ENCODE measurements at places on chromosomes 5 and 9.

DNA sequence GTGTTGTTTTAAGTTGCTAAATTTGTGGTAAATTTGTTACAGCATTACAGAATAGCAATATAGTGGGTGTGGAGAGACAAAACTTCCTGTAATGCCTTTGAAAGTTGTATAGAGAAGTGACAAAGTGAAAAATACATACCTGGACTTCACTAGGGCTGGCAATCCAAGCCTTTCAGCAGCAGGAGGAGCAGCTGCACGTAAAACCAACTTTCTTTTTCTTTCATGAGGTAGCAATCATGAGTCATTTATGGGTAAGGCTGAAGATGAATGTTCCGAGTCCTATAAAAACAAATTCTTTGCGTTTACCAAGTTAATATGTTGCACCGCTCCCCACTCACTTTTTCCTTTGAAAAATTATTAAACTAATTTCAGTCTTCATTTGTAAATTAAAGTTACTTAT lies 1138.2 kb downstream of the TAF11L14 start:
- no peak for DNase-seq

DNA sequence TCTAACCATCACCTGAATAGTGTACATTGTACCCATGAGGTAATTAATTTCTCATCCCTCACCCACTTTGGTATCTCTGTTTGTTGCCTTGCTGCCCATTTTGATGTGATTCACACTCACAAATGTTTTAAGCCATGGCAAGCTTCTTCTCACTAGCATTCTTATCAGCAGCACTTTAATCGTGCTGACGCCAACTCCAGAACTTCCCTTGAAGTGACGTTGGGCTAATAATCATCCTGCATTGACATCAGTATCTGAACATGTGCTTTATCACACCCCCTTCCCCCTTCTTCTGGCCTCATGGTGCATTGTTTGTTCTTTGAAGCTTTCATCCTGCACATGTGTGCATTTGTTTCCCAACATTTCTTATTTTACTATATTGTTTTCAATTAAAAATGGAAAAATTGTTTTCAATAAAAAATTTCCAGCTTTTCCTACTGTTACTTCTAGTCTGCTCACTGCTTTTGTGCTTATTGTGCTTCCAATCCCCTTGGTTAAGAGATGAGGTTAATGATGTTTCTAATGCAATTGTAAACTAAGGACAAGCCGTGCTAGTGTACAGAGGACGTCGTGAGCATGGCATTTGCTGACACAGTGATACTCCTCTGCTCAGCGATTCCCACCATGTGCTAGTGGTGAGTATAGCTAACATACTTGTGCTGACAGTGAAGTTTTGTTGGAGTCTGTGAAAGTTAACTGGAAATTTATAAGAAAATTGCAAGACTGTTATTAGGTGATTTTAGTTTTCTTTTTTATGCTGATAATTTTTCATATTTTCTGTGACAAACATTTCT lies 238.5 kb downstream of the KDM4C start:
- DNase-seq, result no peak

- DNase-seq, result no peak
Measured at GRCh38 chr5:56616454-56617160, 198.7 kb upstream of the MAP3K1 start.

GRCh38 chr9:109098171-109098959 lies 21.4 kb downstream of the TMEM245 start:
- no peak for DNase-seq

DNA sequence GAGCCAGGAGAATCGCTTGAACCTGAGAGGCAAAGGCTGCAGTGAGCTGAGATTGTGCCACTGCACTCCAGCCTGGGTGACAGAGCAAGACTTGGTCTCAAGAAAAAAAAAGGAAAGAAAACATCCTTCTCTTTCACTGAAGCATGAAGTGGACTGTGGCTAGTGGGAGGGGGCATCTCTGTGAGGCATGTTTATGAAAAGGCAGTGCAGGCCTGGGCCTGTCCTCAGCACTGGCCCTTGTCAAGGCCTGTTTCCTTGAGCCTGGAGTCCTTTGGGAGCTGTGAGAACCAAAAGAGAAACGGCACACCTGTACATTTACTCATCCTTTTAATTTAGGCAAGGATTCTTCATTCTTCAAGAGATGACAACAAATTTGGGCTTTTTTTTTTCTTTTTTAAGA lies 18.3 kb upstream of the FUBP3 start:
- DNase-seq, result no peak

- no peak for DNase-seq
Measured at GRCh38 chr9:22356985-22357384, 89.6 kb upstream of the DMRTA1 start.

- DNase-seq, result no peak
Measured at GRCh38 chr9:101495810-101496209, 37.8 kb upstream of the RNF20 start.

DNA sequence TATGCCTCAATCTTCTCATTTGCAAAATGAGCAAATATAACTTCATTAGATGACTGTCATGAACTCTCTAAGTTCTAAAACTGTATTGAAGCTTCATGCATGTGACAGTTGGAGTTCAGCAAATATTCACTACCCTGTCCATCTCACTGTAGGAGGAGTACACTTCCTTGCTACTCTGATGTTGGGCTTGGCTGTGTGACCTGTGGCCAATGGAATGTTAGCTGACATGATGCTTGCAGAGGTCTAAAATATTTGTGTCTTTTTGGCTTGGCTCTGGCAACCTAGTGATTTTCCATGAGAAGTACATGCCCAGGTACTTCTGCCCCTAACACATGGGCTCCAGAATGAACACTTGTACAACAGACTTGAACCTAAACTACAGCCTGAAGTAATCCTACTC lies 203.1 kb upstream of the ANKH start:
- DNase-seq, result no peak

DNA sequence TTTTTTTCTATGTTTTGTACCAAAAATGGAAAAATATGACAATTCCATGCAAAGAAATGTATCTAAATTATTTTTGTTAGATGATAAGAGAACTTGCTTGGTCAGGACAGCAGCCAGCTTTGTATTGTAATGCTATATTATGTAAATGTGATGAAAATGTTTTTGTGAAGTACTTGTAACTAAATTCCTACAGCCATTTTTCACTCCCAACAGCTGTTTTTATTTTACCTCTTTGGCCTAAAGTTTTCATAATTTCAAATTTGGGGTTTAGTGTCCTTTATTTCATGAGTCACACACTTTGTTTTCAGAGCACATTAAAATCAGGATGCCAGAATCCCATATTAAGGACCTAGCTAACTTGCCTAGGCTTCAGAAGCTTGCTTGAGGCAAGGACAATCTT lies 64.1 kb downstream of the WDR41 start:
- no peak for DNase-seq

GRCh38 chr5:150860246-150860821 lies 14.0 kb downstream of the IRGM start:
- no peak for DNase-seq

DNA sequence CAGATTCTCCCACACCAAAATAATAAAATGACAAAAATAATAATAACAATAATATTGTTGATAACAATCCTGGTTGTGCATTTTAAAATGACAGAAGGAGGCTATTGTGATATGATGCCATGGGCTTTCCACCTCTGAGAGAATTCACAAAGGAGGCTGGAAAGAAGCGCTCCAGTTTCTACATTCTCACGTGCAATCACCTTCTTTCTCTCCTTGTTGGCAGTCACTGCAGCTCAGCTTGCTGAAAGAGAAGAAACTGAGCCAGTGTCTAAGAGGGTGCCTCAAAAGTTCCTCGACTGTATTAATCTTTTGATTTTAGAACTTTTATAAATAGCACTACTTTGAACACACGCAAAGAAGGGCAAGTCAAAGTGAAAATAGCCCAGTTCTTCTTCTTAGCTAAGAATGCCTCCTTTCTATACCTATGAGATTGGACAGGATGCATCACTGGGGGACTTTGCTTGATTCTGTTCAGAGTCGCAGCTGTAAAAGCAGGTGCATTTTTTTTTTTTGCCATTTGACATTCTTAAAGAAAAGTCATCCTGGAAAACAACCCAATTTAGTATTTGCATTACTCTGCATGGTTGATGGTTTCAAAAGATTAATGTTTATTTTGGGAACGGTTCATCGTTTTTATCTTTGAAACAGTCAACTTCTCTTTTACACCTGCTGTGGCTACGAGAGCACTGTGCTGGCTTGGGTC lies 12.4 kb upstream of the SUB1 start:
- DNase-seq, result no peak

DNA sequence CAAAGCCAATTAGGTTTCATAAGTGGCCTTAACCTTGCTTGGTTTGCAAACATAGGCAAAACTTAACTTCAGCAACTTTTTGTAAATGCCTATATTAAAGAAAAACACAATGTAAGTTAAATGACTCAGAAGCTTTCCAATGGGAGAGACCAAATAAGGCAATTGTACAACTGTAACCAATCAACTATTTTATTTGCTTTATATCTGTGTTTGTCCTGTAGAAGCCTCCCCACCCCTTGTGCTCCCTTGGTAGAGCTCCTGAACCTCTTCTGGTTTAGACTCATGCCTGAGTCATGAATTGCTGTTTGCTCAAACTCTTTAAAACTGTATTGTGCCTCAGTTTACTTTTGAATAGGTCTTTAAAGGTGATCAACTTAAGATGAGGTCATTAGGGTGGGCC lies 3.0 kb upstream of the C1QTNF3 start:
- no peak for DNase-seq

DNA sequence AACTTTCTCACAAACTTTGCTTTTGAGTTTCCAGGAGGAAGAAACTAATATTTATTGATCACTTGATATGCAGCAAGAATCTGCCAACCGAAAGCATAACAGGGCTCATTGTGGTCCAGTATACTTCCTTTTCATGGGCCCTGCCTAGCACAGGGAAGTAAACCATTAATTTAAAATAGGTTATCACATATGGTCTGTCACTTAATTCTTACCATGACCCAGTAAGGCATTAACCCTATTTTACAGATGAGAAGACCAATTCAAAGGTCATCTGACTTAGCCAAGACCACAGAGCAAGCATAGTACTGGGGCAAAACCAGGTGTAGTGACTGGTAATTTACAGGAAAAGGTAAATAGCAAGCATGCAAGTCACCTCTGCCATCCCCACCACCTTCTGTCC lies 336.9 kb upstream of the DMAC1 start:
- DNase-seq, result no peak

- DNase-seq, result no peak
Measured at GRCh38 chr9:80976403-80976802, 712.9 kb downstream of the TLE1 start.

DNA sequence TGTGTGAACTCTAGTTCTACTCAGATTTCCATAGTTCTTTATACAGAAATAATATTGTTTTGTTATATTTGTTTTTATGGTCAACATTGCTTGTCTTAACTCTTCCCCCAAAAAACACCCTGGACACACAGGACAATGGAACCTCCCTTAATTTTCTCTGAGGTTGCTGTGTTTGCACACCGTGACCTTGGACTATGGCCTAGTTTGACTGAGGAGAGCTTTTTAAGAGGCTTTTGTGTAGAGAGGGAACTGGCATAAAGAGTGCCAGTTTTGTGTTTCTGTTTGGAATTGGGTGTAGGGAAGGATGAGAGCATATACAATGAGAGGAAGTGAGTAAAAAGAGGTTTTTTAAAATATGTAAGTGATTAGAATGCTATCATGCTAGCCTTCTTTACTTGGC lies 101.1 kb upstream of the MEF2C start:
- no peak for DNase-seq

DNA sequence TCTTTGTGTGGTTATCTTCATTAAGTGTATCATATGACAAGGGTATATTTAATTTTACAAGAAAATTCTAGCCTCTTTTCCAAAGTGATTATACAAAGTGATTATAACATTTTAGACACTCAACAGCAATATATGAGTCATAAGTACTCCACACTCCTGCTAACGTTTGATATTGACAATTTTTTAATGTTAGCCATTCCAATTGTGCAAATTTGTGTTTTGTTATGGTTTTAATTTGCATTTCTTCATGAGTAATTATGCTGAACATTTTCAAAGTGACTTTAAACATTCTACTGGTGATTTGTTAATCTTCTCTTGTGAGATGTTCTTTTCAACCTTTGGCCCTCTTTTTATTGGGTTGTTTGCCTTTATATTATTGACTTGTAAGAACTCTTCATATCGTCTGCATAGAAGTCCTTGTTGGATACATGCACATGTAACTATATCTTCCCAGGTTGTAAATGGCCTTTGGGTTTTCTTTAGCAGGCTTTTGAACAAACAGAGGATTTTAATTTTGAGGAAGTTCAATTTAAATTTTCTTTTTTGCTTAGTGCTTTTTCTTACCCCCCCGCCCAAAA lies 771.6 kb upstream of the ZNF608 start:
- no peak for DNase-seq

DNA sequence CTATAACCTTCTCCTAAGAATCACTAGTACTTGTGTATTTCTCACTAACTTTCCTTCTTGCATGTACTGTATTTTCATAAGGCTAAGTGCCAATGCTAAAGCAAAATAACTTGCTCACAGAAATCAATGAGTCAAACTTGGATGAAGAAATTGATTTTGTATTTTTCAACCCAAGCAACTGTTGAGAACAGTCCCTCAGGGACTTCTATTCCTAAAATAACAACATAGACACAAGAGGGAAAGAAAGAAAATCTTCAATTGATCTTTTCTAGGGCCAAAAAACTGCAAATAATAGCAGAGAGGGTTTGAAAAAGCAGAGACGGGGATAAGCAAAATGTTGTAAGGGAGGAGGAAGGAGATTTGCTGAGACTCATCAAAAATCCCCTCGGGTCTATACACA lies 69.8 kb downstream of the HABP4 start:
- no peak for DNase-seq

GRCh38 chr5:132268769-132269551 lies 11.5 kb downstream of the PDLIM4 start:
- no peak for DNase-seq

DNA sequence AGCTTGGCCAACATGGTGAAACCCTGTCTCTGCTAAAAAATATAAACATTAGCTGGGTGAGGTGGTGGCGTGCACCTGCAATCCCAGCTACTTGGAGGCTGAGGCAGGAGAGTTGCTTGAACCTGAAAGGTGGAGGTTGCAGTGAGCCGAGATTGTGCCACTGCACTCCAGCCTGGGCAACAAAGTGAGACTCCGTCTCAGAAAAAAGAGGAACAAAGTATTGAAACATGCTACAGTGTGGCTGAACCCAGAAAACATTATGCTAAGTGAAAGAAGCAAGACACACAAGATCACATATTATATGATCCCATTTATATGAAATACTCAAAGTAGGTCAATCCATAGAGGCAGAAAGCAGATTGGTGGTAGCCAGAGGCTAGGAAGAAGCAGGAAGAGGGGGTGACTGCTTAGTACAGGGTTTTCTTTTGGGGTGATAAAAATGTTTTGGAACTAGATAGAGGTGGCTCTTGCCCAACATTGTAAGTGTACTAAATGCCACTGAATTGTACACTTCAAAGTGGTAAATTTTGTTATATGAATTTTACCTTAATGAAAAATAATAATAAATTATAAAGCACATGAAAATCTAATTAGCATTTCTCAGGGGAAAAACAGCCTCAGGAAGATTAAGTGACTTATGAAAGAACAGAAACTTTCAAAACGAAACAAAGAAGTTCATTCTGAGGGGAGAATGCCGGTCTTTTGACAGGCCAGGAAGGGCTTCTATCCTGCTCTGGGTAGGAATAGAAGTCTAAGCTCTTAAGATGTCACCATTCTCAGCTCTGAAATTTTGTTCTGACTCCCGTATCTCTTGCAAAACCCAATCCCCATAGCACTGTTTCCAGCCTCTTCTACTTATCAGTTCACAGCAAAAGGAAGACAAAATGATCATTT lies 161.1 kb upstream of the TBCA start:
- no peak for DNase-seq

- DNase-seq, result no peak
Measured at GRCh38 chr5:96279801-96280542, 153.1 kb downstream of the PCSK1 start.

Data from stimulated activated CD4-positive, alpha-beta T cell treated with anti-CD3 and anti-CD28 coated beads, Interleukin-4, amount 100 ng/mL, for 4 hours (primary cell).